ENCODE measurements at places on chromosomes 3 and 15.
A peak's percentile ranks its signal among the peaks of the same experiment; 100 is the strongest.

DNA sequence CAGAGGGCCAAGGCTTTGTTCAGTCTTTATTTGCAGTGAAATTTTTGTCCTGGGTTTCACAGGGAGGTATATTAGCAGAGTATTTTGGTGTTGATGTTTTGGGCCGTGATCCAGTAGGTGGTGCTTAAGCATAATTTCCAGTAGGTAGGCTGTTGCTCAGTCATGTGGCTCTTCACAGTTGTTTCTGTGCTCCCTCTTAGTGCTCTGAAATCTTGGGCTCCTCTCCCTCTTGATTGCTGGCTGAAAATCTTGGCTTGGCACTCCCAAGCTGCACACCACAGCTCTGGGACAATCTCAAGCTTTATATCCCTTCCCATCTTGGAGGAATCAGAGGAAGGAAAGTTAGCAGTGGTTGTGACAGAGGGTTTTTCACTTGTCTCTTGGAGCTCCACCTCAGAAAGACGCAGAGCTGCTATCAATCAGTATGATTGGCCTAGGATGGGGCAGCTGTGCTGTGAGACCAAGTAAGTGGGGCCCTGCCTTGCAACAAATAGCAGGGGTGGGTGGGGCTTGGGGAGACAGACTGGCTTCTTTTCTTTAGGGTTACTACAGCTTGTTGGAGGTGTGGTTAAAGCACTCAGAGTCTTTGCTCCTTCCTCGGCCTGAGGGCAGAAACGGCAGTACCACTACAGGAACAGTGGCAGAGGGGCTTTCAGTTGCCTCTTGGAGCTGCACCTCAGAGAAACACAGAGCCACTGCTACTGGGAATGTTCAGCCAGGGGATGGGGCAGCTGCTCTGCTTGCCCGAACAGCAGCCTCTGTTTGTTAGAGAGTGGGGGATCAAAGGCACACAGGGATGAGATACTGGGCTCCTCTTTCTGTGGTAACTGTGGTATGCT, 627.0 kb downstream of the SI start:
- no peak for DNase-seq

- DNase-seq = no peak
These were observed 98.2 kb downstream of the NR2F2 start for GRCh38 chr15:96428742-96429141.

GRCh38 chr3:125395091-125395490, 20.0 kb upstream of the ZNF148 start:
- no peak for DNase-seq

GRCh38 chr3:58217209-58217811, 6.5 kb upstream of the DNASE1L3 start:
- DNase-seq = peak; percentile 61

DNA sequence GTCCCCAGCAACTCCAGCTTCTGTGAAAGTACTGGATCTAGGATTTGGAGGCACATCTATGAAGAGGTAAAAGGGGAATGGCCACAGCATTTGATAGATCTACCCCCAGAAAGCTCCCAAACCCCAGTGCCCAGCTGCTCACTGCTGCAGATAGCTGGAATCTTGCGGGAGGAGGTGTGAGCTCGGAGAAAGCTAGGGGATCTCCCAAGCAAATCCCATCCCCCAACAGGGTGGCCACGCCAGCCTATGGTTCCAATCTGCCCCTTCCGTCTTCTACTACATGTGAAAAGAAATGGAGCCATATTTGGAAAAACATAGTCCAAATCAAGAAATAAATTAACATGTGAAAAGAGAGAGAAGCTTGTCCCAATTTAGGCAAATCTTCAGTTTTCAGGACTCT, 42.0 kb downstream of the SEMA5B start:
- no peak for DNase-seq

DNA sequence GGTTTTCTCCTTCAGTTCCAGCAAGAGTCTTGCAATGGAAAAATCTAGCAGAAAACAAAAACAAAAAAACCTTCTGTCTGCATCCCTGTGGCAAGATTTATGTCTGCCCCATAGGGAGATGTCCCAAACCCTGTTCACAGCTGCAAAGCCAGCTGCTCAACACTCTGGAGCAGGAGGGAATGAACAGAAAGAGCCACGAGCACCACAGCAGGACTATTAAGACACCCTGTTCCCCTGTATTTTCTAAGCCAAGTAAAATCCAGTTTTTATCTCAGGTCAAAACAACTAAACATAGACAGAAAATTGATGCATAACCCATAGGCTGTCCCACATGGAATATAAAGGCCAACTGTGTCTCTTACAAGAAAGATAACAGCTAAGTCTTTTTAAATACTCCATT, 357.9 kb downstream of the LSAMP start:
- no peak for DNase-seq

- DNase-seq = no peak
These were observed 52.5 kb downstream of the LRRN1 start for GRCh38 chr3:3851621-3852323.

DNA sequence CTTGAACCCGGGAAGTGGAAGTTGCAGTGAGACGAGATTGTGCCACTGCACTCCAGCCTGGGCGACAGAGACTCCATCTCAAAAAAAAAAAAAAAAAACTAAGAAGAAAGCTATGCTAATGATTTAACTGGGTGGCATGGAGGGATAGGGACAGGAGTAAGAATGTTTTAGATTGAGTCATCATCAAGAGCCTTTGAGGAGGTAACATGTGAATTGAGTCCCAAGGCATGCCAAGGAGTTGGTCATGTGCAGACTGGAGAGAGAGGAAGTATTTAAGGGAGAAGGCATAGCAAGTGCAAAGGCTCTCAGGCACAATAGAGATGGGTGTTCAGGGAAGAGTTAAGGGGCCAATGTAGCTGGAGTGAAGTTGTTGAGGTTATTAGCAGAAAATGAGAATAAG, 9.1 kb downstream of the BNC1 start:
- no peak for DNase-seq

DNA sequence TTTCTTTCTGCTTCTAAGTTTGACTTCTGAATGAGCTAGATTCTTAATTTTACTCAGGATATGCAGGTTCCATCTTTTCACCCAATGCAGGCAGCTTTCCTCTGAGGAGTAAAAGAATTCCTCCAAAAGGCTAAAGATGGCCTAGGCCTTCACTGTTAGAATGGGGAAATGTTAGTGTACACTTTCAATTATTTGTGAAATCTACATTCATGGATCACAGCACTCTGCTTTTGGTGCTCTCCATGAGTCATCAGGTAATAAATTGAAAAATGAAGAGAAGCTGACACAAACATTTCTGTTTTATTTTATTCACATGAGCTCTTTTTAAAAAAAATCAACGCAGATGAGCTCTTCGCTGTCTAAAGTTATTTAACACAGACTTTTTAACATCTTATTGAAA, 502.5 kb upstream of the GOLIM4 start:
- DNase-seq = no peak

DNA sequence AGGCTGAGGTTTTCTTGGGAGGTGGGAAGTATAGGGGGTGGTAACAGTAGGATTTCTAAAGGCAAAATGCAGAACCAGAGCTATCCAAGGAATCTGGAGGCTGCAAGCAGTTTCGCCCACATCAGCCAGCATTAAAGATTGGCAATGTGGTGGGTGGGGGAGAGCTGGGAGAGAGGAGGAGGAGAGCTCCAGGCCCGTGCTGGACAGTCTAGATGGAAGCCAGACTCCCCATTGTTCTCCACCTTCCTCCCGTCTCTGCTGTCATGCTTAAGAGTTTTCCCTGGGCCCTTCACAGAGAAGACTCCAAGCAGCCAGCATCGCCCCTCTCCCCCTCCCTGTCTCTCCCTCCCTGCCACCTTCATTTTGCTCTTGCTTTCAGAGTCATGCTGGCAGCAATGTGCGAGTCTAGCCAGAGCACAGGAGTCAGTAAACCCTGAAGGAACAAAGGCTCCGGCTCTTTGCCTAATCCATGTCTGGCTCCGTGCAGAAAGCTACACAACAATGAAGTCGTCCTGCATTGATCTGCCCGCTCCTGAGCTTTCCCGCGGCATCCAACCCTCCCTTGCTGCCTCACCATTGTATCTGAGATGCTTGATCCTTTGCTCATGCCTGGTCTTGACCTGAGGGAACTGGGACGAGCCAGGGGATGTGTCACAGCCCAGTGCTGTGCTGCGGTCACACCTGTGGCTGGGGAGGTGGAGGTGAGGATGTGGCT, 282.9 kb downstream of the NTRK3 start:
- DNase-seq = no peak

DNA sequence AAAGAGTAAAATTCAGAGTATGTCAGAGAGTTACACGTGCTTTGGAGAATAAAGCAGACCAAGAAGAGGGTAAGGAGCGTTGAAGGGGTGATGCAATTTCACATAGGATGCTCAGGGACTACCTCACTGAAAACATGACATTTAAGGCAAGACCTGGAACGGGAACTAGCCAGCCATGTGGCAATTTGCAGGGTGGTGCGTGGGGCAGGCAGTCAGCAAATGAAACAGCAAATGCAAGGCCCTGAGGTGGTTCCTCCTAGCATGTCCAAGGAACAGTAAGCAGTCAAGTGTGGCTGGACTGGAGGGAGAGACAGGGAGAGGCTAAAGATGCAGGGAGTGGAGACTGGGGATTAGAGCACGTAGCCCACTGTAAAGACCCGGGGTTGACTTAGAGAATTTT, 146.1 kb upstream of the LPP start:
- no peak for DNase-seq

- no peak for DNase-seq
These were observed 58.2 kb downstream of the KLHL6 start for GRCh38 chr3:183497313-183497712.

GRCh38 chr3:65993134-65993900, 45.4 kb downstream of the MAGI1 start:
- DNase-seq = no peak

DNA sequence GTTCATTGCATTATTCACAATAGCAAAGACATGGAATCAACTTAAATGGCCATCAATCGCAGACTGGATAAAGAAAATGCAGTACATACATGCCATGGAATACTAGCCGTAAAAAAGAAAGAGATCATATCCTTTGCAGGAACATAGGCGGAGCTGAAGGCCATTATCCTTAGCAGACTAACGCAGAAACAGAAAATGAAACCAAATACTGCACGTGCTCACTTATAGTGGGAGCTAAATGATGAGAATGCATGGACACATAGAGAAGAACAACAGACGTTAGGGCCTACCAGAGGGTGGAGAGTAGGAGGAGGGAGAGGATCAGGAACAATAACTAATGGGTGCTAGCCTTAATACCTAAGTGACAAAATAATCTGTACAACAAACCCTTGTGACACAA, 57.9 kb downstream of the RASA2 start:
- no peak for DNase-seq

- no peak for DNase-seq
These were observed 163.8 kb upstream of the ATP11B start for GRCh38 chr3:182629521-182629920.

GRCh38 chr3:35849963-35850362, 210.6 kb downstream of the ARPP21 start:
- no peak for DNase-seq

DNA sequence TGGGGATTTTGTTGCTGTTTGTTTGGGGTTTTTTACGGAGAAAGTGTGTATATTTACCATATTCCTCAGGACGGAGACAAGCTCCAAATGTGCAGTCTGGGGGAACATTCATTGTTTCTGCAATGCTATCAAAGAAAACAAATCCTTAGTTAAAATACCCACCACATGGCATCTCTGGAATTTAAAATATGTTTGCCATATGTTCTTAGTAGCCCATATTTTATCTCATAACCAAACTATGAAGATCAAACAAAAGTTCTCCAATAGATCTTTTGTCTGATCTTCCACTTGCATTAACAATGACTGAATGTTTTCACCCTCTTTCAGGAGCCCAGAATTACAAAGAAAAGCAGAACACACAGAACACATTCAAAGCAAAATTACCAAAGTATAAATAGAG, 35.3 kb downstream of the EFHB start:
- no peak for DNase-seq

DNA sequence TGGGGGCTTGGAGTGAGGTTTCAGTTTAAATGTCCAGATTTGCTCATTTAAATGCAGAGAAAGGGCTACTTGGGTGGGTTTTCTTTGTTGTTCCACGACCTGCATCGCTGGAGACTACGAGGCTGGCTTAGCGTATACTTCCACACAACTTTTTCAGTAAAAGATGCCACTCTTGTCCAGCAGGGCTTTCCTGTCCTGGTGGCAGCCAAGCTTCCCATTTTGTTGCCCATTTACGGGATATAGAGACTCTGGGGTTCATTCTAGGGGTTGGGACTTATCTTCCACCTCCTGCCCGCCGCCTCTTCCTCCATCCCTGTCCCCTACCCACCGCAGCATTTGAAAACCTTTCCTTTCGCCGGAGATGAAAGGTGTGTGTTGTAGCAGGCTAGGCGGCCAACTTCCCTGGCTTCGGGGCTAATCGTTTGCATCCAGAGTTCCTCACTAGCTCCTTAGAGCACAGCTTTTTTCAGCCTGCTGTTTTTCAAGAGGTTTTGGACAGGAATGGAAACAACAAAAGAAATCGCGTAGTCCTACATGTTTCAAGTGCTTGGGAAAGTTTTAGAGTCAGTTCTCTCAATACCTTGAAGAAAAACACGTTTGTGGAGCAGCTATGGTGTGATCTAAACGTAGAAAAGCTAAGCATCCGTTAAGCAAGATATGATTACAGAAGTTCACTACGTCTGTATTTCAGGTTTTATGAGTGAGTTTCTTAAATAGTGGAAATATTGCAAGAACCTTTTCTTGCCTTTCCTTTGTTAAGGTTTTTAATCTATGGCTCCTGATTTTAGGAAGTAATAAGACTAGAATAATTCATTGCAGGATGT, 843 bp downstream of the CHRNA5 start:
- no peak for DNase-seq

DNA sequence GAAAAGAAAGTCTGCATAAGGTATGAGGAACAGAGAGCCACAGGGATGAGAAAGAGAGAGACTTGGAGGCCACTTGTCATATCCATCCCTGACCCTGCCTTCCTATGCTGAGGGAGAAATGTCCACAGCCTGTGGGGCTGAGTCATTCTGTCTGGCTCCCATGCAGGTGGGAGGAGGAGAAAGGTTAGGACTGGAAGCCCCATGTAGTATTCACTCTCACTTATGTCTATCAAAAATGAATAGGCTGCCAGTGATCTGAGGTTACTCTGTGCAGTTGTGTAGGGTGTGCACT, 71.3 kb downstream of the RAB11A start:
- DNase-seq = no peak
